ENCODE measurements at places on chromosomes 12 and 14.

GRCh38 chr12:90999966-91000365 is 4.8 kb downstream of the EPYC start:
- no peak for DNase-seq

DNA sequence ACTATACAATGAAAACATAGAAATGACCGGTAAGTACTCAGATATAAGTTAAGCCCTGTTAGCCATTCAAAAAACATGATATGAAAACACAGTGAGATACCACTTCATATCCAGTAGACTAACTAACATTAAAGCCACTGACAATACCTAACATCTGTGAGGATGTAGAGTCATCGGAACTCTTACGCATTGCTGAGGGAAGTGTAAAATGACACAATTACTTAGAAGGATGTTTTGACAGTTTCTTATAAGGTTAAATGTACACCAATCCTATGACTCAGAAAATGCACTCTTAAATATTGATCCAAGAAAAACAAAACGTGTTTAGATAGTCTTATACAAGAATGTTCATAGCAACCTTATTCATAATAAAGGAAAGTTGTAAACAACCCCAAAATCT is 782.9 kb downstream of the BCL11B start:
- DNase-seq = no peak

DNA sequence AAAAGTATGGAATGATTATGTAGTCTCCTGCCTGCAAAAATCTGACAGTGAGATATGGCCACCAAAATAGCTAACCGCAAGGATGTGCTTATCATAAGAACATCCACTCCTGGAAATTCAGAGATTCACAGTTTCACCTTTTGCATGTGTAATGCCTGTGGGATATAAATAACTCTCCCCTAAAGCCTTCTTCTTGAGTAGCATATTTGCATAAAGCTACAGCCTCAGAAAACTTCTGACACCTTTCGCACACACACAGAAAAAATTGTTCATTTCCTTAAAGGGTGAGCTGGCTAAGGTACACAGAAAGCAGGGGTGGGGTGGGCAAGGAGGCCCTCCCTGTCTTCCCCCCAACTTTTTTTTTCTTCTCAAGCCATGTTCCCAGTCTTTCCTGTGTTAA is 3.1 kb upstream of the IGF1 start:
- DNase-seq = no peak

DNA sequence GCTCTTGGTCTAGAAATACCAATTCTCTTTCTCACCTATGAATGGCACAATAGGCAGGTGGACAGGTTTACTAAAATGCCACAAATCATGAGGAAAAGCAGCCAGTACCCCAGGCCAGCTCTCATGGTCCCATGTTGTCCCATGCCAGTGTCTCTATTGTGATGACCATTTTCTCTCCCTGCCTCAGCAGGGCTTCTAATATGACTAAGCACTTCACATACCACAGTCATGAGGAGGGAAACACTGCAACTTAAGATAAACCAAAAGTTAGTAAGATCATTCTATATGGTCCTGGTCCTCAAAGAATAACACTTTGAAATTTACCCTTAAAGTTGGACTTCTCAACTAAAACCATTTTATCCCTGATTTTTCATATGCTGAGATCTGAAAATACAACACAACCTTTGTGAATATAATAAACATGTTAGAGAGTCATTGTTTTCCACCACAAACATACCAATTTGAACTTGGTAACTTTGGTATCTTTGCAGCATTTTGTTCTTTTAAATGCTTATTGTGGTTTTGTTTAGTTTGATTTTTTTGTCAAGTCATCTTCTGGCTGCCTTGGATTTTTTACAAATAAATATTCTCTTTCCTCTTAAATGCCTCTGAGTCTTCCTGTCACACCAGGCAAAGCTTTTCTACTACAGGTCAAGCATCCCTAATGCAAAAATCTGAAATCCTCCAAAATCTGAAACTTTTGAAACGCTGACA is 3.6 kb downstream of the TTC5 start:
- no peak for DNase-seq

DNA sequence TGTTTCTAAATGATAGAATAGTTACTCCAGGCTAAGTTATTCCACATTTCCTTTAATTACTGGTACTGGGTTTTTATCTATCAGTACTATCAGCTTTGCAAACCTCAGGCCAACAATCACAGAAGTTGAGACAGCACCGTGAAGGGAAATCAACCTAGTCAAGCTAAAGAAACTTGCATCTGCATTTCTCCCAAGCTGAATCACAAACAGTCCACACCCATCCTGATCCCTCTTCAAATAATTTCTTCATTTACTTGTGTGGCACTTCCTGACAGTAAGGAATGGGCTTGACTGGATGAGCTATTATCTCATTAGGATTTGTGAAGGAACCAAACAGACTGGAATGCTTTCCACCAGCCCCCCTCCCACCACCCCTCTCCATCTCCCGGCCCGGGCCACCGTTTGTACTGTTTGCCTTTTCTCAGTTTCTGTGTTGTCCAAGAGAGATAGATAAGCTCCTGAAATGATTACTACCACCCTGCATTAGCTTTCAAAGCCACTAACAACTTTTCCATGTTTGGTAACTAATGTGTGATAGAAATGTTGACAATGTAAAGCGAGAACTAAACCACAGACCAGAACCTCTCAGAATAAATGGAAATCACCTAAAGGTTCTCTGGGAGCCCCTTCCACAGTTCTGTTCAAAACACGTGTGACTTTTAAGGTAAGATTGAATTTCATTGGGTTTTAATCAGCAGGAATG is 236.3 kb downstream of the SLC25A21 start:
- no peak for DNase-seq

DNA sequence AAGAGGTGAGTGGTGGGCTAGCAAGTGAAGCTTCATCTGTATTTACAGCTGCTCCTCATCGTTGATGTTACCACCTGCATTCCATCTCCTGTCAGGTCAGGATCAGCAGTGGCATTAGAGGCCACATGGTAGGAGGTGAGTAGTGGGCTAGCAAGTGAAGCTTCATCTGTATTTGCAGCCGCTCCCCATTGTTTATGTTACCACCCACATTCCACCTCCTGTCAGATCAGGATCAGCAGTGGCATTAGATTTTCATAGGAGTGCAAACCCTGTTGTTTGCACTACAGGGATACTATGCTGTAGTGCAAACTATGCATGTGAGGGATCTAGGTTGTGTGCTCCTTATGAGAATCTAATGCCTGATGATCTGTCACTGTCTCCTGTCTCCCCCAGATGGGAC is 519.1 kb downstream of the GLT1D1 start:
- no peak for DNase-seq

GRCh38 chr14:99350751-99351150 is 78.8 kb upstream of the BCL11B start:
- DNase-seq = no peak

- DNase-seq = no peak
These were observed 6.4 kb upstream of the A2M start for GRCh38 chr12:9122091-9122609.

DNA sequence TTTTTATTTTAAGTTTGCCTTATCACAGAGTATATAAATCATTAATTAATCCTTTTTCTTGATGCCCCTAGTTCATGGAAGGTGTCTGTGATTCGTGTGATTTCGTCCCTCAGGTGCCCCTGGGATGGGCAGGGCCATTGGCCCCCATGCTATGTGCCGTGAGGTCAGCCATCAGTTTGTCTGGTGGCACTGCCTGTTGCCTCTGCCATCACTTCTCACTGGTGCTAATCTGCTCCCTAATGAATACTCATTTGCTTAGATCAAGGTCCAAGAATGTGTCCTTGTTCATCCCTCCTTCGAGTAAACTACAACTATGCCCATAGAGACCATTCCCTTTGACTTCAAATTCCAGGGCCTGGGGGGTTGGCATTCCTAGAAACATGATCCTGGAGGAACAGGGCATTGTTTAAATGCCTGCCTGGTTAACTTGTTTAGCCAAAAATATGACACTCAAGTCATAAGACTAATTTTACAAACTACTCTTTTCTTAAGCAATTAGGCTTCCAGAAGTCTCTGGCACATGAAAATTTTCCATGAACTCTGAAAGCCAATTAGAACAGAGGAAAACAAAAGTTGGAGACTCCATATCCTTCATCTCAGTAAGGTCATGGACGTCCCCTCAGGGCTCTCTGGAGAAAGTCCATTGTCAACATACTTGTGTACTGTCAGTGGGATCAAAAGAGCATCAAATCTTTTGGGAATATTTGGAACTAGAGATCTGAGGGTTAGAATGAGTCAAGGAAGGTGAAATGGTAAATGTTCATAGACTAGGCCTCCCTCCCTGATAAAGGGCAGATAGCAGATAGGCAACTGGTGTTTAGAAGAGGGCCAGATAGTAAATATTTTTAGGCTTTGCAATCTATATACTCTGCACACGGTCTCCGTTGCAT is 90.9 kb upstream of the PLXNC1 start:
- no peak for DNase-seq

DNA sequence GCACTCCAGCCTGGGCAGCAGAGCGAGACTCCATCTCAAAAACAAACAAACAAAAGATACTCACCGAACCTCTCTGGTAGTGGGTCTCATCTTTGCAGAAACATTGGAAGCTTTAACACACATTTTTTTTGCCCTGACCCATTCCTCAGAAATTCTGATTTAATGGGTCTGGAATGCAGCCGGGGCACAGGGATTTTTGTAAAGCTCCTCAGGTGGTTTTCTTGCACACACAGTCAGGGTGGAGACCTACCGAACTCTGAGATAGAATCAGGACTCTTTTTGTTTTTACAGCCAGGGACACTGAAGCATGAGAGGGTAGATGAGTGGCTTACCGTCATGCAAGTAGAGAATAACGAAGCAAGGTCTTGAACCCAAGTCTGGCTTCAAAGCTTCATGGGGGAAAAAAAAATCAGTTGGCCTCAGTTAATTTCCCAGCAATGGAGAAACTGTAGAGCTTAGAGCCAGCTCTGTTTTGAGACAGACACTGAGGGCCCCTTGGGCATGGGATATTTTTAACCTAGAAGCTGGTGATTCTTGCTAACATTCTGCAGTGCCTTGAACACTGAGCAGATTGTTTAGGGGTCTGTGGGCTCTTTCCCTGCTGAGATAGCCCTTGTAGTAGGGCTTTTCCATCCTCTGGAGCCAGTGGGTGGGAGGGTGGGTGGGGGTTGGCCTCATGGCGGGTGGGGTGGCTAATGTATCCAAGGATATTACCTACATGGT is 4.8 kb downstream of the RNU4-2 start:
- DNase-seq = no peak

DNA sequence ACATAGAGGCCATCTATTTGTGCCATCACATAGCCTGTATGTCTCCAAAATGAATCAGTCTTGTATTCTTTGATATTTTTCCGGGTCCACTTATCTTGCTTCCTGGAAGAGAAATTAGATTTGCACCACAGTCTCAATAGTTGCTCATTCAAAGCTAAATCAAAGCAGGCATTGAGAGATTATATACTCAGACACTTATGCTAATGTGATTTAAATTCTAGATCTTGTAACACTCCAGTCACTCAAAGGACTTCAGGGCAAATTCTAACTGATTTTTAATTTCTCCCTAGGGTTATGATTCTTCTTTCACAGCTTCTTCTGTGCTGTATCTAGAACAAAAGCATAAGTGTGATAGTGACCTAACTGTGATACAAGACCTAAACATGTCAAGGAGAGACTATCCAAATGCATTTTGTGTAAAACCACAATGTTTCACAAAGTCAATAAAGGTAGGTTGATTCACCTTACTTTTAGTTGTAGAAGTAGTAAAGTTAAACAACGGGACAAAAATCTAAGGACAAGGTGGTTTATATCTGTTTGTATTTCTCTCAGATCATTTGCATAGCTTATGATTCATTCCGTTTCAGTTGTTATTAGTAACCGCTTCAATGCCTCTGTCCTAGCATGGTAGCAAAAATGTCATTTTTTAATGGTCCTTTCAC is 26.8 kb downstream of the PLBD1 start:
- DNase-seq = no peak

DNA sequence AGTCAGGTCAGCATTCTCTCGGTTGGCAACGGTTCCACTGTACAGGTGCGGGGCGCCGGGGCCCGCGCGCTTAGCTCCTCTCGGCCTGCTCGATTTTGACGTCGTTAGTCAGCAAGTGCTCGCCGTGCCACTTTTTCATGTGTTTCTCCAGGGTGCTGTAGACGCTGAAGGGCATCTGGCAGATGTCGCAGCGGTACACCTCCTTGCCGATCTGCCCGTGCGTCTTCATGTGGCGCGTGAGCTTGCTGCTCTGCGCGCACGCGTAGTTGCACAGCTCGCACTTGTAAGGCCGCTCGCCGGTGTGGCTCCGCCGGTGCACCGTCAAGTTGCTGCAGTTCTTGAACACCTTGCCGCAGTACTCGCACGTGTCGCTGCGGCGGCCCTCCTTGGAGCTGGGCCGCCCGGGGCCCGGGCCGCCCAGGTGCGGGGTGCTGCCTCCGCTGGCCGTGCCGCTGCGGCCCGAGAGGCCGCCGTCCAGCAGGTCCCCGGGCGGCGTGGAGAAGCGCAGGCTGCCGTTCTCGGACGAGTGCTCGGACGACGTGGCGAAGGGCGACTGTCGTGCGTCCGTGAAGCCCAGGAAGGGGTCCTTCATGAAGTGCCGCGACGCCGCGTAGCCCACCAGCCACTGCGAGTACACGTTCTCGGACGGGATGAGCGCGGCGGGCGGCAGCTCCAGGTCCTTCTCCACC is 97.8 kb downstream of the BCL11B start:
- DNase-seq = no peak

DNA sequence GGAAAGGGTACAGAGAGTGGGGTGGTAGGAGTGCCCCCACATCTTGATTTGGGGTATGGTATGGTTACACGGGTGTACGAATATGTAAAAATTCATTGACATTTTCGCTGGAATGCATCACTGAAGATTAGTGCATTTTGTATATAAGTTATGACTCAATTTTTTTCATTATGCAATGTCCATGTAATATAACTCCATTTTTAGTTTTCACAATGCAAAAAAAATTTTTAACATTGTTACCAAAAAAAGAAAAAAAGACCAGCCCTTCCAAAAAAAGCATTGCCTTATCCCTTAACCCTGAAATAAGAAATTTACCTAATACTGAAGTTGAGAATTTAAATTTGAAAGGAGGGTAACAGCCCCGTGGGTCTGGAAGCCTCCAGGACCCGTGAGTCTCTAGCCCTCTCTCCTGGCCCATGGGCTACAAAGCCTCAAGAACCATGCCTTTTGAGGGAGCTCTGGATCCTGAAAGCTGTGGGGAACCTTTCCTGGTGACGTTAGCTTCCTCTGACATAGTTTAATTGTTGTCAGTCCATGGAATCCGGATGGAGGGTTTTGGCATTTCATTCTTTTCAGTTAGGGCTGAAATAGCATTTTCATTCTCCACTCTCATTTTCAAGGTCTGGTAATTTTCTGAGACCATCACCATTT is 55.6 kb upstream of the ACTN1 start:
- no peak for DNase-seq

DNA sequence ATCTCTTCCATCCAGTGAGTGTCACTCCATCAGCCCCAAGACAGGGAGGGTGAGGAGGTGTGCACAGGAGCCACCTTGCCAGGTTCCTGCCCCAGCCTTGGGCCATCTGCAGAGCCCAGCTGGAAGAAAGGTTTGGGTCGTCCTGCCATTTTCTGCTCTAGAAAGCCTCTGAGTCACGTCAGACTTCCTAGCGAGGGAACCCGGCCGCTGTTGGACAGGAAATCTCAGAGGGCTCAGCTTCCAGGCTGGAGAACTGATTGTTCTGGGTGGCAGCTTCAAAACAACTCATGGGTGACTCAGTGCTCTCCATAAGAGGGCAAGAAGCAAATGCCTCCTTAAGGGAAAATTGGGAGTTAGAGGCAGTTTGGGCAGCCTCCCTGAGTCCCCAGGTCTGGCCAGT is 16.6 kb downstream of the HIP1R start:
- DNase-seq = no peak
